ENCODE measurements at places on chromosomes 7 and 10.

DNA sequence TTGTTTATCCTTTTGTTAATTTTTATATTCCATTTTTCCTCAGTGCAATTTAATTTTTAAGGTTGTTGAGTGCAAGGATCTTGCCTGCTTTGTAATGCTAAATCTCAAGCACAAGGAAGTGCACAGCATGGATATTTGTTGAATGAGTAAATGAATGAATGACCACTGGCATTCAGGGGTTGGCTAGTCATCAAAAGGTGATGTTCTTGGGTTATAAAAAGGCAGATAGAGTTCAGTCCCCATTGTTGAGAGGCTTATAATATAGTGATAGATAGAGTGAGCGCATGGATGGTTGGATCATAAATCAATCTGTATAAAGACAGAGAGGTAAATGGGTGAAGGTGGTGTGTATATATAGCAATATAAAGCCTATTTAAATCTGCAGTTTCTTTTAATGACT lies 193.2 kb upstream of the KLF6 start:
- DNase-seq, result no peak

GRCh38 chr7:102426268-102427018 lies 6.9 kb upstream of the ORAI2 start:
- DNase-seq, result peak; percentile 60

DNA sequence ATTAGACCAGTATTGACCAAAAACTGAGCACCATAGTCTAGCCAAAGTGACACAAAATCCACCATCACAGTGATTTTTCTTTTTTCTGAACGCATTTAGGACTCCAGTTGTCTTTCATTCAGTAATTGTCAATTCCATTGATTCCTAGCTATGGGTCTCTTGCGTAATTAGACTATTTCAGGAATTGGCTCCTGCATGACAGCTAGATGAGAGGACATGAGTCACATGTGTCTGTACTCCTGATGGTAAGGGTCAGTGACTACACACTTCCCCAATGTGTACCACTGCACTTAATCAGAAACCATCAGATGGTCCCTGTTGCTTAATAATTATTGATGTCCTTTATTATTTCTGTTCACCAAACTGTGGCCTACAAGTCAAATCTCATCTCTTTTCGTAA lies 469.5 kb downstream of the POM121L12 start:
- DNase-seq, result no peak

DNA sequence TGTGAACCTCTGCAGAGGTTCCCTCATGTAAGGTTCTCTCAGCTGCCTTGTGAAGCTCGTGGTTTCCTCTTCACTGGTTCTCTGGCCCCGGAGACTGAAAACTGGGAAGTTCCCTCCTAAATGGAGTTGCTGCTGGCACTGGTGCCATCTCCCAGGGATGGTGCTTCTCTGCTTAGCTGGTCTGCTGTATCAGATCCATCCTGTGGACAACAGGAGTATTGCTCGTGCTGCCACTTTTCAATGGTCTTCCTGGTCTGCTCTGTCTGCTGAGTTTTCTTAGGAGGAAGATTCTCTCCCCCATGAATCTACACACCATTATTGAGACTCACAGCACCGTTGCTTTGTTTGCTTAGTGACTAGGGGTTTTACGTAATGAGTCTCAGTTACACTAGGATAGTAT lies 247.8 kb downstream of the OTUD1 start:
- no peak for DNase-seq

DNA sequence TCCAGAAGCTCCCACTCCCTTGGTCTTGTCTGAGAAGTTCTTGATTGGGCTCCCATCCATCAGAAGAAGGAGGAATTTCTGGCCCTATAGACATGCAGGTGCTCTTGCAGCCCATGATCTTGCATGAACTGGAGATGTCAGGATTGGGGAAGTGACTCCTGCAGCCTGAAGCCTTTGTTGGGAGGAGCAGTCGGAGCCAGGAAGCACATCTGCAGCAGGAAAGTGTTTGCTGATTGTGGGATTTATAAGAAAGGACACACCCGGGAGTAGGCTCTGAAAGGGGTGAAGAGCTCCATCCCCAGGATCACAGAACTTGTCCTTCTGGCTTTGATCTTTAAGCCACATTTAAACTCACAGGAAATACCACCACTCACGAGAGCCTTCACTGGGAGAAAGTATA lies 185.2 kb downstream of the DYNC1I1 start:
- no peak for DNase-seq

DNA sequence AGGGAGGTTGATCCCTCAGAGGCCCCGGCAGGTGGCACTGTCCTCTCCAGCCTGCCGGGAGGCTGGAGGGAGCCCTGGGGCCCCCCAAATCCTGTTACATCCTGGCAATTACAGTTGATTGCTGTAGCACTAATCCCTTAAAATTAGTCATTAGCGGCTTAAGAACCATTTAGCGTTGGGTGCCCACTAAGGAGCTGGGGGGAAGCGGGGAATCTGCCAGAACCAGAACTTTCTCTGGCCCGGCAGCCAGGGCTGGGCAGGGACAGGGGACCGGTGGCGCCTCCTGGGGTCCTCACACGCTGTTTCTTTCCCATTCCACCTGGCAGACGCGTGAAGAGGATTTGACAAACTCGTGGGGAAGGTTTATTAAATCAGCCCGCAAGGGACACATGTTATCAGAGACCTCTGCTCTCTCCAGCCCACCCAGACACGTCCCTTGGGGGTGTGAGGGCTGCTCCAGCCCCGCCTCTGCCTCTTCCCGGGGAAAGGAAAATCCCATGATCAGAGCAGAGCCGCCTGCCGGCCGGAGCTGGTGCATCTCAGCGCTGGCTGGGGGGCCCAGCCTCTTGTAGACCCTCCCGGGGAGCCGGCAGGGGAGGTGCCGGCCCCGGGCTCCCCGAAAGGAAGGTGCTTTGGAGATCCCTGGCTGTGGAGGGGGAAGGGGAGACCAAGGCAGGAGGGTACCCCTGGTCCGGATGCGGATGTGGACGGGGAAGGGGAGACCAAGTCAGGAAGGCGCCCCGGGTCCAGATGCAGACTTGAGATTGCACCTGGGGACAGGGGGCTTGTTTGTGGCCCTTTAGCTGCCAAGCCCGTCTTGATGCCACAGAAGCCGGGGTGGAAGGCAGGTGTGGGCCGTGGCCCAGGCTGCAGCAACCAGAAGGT lies 142.7 kb downstream of the ELFN1 start:
- no peak for DNase-seq

DNA sequence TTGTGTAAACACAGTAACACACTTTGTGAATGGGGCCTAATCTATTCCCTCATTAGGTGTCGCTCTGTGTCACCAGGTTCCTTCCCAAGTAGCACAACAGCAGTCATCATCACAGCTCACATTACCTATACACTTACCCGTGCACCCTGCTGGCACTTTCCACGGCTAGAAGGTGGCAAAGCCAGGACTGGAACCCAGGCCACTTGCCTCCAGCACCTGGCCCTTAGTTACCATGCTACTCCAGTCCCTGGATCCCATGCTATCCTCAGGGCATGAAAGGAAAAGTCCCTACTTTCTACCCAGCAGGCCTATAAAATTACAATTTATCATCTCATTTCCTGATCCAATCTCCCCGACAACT lies 18.4 kb downstream of the SMURF1 start:
- DNase-seq, result no peak

- DNase-seq, result peak; percentile 93
Observed at GRCh38 chr7:936386-937054, 18.0 kb downstream of the ADAP1 start.

DNA sequence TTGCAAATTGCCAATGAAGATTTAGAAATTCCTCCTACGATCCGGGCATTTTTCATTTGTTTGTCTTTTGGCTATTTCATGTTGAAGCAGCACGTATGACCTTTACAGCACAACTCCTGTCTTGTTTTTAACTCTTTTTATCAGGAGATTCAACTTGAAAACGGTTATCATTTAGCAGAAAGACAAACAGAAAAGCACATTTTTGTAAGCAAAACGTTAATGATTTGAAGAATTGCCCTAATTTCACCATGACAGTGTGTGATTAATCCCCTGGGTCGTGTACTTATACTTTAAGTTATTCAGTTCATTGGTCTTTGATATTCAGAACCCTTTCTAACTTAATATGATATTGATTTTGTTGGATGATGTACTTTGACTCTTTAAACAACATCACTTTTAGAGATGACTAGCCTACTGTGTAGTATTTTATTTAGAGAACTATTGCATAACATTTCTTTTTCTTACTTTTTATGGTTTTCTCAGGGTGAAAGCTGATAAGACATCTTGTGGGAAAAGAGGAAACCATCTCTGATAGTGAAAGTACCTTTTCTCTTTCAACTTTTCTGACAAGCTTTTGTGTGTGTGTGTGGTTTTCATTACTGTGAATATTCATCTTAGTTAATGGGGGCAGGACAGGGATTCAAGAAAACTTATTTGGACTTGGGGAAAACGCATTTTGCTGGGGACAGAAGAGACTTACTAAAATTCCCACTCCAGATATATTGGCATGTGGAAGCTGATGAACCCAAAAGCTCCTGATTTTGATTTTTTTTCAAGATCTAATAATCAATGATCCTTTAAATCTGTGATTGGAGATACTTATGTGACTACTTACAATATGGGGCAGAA lies 8.1 kb downstream of the HHEX start:
- DNase-seq, result no peak

GRCh38 chr7:111765751-111766643 lies 203.7 kb upstream of the IMMP2L start:
- no peak for DNase-seq

- DNase-seq, result no peak
Observed at GRCh38 chr7:35261476-35262285, 7.8 kb upstream of the TBX20 start.

DNA sequence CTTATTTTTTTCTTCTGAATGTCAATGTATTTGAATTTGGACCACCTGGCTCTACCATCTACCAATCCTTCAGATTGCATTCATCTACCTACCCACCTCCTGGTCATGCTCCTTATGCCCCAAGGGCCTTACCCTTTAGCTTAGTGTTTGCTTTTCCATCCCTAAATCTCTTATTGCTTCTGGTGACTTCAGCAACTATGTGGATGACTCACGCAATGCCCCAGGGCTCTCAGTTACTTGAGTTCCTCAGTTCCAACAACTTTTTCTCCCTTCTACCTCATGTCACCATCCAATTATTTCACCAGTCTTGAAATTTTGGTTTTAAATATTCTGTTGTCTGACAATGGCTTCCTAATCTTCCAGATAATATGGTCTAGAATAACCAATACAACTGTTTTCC lies 118.9 kb downstream of the CFAP58 start:
- DNase-seq, result no peak

GRCh38 chr7:6532516-6532915 lies 18.7 kb downstream of the GRID2IP start:
- DNase-seq, result no peak

DNA sequence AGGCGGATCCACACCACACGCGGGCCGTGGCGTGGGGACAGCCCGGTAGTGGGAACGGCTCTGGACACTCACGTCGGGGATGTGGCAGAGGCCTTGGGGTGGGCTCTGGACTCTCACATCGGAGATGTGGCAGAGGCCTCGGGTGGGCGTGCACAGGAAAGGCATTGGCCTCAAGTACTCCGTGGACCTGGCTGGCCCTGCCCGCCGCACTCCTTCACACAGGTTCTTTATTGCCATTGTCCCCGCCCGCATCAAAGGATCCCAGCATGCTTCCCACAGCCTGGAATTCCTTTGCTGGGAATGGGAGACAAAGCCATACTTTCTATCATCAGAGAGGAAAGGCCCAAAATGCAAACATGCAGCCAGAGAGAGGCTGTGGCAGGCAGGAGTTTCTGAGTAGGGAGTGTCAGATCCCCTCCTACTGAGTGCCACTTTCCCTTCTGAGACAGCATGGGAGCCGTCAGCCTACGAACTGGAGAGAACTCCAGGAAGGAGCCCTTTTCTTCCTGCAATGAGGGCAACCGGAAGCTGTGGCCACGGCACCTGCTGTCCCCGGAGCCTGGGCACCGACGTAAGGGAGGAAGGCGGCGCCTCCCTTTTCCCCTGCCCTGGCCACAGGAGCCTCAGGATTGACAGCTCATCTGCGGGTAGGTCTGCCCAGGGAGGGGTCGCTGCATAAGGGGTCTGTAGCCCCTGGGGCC lies 51.5 kb downstream of the RBM17 start:
- DNase-seq, result no peak

DNA sequence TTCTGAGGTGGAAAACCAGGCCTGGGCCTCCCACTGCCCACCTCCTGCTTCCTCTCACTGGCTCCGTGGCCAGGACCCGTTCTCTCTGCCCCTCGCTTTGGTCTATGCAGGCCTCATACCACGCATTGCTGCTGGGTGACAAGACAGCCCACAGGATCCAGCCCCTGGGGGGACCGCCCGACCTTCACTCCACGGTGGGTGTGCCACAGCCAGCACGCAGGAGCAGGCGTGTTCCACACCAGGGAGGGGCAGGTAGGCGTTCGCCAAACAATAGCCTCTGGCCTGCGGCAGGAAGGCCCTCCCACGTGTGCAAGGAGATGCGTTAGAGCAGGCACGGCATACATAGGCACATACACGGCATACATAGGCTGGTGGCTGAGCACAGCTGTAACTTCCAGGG lies 233.4 kb downstream of the WDR37 start:
- no peak for DNase-seq

DNA sequence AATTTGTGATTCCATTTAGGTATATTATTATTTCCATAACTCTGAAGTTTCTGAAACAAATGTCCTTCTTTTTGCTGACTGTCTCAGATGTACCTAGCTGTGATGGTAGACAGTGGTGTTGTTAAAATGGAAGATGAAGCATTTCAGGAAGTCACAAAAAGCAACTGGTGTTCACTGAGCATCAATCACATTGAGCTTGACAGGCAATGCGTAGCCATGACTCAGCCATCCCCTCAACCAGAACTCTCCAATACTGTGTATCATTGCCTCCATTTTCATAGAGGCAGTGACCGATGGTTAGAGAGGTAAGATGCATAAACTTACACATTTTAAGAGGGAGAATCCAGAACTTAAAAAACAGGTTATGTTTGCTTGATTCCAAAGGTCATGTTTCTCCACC lies 434.0 kb downstream of the INHBA start:
- no peak for DNase-seq

- DNase-seq, result no peak
Observed at GRCh38 chr10:31242902-31243301, 76.1 kb upstream of the ZEB1 start.

DNA sequence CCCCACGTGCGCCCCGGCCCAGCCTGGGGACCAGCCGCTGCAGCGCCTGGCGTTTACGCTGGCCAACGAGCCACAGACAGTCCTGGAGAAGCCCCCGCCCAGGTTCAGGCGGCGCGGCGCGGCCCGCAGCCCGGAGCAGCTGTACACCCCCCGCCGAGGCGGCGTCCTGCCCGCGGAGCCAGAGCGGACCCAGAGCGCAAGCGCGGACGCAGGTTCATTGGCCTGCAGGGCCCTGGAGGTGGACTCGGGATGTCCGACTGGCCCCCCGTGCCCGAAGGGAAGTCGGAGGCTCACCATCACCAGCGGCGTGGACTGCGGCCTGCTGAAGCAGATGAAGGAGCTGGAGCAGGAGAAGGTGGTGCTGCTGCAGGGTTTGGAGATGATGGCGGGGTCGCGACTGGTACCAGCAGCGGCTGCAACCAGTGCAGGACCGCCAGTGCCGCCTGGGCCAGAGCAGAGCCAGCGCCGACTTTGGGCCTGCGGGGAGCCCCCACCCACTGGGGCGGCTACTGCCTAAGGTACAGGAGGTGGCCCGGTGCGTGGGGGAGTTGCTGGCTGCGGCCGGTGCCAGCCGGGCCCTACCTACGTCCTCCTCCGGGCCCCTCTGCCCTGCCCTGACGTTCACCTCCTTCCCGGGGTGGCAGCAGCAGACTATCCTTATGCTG lies 72.0 kb upstream of the KCTD7 start:
- no peak for DNase-seq

- no peak for DNase-seq
Observed at GRCh38 chr10:49834976-49835375, 72.9 kb upstream of the OGDHL start.

Data from GM19239 (cell line).